ENCODE measurements at places on chromosomes 7 and 10.

- DNase-seq = no peak
These were observed 26.1 kb upstream of the PRKAR1B start for GRCh38 chr7:753190-753589.

DNA sequence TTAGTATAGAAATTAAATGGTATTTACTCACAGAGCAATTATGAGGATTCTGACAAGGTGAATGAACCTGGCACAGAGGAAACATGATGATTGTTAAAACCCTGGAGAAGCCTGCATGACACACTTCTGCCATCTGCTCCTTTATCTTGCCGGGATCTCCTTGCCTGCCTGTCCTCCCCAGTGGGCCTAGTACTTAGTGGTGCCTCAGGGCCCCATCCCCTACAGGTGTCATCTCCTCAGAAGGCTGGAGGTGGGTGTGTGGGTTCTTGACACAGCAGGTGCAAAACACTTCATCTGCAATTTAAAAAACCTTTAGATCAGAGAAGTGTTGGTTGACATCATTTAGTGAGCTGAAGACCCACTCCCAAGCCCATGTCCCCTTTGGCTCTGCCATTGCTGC, 261.2 kb downstream of the ADRA2A start:
- peak; percentile 57 for DNase-seq

DNA sequence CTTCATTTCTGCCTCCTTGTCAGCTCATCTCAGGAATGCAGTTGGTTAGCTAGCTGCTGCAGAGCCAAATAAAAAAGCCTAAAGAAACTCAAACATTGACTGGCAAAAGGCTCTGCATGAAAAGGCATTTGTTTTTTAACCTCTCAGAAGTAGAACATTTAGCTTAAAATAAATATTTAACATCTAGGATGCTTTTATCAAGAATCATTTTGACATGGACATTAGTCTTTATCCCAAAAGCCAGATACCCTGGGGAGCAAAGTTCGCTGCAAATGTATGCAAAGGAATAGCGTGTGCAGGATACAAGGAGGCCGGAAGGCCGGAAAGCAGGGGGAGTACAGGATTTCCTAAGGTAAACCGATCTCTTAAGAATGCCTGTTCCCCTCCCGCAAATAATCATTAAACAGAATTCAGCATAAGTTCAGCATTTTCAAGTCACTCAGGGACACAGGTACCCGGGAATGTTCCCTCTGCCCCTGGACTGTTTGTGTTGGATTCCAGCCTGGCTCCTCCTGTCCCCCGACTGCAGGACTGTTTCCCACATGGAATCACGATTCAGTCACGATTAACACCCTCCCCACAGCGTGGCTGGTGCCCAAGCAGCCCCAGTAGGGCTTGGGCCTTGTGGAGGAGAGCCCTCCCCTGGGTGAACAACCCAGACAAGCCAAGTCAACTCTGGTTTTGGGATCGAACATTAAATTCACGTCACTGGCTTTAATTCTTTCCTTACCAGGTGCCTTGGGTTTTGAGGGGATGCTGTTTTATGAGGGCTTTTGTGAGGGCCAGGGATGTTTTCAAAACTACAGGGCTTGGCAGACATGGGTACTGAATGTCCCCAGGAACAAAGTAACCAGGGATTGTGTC, 97.8 kb downstream of the HIPK2 start:
- no peak for DNase-seq

- no peak for DNase-seq
These were observed 73.6 kb upstream of the DNAJB6 start for GRCh38 chr7:157263156-157263555.

- peak; percentile 60 for DNase-seq
These were observed 493 bp downstream of the ZMIZ2 start for GRCh38 chr7:44748948-44749731.

GRCh38 chr7:102230593-102230992, 56.1 kb upstream of the SH2B2 start:
- DNase-seq = no peak

DNA sequence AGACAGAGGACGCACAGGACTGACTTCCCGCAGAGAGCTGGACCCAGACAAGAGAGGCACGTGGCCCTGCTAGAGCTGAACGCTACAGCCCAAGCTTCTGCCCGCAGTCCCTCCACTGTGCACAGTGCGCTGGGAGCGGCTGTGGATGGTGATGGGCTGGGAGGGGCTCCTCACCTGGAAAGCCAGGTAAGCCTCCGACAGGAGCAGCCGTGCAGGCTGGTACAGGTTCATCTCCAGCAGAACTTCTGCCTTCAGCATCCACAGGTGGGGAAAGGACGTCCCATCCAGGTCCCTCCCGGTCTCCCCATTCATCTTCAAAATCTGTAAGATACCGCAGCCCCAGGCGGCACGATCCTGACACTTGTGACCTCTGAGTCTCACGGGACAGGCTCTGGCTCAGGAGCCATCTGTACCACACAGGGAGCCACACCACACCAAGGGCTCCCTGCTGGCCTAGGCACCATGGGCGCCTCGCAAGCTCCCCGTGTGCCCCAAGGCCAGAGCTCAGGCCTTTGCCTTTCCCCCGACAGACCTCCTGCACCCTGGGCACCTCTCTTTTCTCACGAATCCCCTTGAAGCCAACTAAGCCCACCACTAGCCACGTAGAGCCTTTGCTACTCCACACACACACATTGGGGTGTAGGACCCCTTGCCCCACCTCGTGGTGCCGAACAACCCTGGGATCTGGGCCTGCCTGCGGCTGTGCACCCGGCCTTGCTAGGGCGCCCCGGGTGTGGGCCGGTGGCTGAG, 76.3 kb downstream of the CFAP46 start:
- DNase-seq = no peak

GRCh38 chr7:77326131-77326530, 90.0 kb downstream of the GSAP start:
- DNase-seq = no peak

GRCh38 chr10:84196941-84197340, 2.6 kb downstream of the CDHR1 start:
- no peak for DNase-seq

DNA sequence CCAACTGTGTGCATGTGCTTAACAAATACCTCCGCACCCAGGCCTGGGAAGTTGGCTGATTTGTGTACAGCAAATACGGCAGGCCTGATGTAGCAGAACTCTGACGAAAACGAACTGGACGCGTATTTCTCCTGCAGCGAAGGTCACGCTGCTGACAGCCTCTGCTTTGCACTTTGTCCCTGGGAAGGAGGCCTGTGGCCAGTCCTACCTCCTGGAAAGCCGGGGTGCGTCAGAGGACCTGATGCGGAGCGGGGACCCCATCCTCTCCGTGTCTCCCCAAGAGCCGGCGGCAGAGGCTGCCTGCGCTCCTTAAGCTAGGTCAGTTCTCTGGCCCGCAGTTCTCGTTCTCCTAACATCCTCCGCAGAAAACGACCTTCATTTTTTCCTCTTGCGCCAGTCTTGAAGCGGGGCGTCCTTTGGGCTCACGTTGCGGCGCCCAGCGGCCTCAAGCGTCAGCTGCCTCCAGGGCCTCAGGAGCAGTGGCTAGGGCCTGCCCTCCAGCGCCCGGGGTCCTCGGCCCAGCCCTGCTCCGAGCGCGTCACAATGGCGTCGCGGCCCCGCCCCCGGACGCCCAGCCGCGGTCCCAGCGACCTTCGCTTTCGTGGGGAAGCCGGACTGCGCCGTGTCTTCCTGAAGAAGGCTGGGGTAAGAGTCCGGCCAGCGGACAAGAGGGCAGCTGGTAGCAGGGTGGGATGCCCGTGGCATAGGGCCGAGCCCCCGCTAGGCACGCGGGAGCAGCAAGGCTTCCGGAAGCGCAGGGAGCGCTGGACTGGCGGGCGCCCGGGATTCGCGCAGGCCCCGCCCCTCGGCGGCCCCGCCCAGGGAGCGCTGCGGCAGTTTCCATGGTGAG, at the start of gene ZNF487:
ZNF487 (plus strand) TSS at position 821 of the 850 bp plus-strand sequence. CDS start 38,703 bp downstream, outside the sequence.
- DNase-seq = peak; percentile 89

DNA sequence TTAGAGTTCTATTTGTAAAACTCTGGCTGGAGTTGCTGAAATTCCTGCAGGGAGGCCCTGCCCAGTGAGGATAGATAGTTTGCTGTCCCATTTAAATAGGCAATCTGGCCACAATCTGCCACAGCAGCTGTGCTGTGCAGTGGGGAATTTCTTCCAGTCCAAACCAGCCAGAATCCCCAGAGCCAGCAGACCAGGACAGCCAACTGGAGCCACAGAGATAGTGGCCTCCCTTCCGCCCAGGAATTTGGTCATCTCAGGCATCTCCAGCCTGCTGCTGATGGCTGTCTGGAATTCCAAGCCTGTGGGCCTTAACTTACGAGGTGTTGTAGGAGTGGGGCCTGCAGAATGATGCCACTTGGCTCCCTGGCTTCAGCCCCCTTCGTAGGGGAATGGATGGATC, 643.4 kb downstream of the DNAJB9 start:
- no peak for DNase-seq

- DNase-seq = no peak
These were observed 625.5 kb upstream of the GALNT17 start for GRCh38 chr7:70506434-70506833.

DNA sequence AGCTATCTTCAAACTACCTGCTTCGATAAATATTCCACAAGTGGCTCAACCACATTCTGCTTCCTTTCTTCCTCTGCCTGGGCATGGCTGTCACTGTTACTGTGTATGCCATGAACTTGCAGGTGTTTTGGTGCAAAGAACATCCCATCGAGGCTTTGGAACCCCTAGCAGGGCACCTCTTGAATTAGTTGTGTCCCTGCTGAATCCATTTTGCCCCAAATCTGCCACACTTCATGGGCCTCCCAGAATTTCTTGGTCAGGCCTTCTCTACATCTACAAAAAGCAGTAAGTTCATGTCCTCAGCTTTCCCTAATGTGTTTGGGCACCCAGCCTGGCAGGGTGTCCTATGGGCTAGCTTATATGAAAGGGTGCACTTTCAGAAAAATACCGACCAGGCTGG, 53.6 kb downstream of the AKR1B1 start:
- DNase-seq = no peak

GRCh38 chr10:71334221-71334791, 15.2 kb downstream of the SLC29A3 start:
- no peak for DNase-seq

DNA sequence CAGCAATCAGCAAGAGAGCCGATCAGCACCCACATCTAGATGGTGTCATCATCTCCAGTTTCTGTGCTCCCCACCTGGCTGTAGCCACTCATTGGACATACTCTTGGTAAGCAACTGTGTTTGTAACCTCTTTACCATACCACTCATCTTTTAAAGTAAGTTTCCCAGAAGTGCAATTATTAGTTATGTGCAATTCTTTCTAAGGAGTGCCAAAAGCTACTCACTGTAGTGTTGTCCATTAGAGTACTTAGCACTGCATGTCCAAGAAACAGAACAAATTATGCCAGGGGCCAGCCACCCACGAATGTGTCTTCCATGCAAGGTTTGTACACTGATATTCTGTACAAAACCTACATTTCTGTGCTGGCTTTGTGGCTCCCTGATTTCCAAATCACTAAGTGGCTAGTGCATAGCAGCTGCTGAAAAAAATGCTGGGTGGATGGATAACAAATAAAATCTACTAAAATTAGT, 131.9 kb downstream of the SRPK2 start:
- no peak for DNase-seq
